ENCODE measurements at places on chromosomes 2 and 18.

GRCh38 chr18:62522178-62522503 lies 684 bp upstream of the ZCCHC2 start:
- DNase-seq = no peak

DNA sequence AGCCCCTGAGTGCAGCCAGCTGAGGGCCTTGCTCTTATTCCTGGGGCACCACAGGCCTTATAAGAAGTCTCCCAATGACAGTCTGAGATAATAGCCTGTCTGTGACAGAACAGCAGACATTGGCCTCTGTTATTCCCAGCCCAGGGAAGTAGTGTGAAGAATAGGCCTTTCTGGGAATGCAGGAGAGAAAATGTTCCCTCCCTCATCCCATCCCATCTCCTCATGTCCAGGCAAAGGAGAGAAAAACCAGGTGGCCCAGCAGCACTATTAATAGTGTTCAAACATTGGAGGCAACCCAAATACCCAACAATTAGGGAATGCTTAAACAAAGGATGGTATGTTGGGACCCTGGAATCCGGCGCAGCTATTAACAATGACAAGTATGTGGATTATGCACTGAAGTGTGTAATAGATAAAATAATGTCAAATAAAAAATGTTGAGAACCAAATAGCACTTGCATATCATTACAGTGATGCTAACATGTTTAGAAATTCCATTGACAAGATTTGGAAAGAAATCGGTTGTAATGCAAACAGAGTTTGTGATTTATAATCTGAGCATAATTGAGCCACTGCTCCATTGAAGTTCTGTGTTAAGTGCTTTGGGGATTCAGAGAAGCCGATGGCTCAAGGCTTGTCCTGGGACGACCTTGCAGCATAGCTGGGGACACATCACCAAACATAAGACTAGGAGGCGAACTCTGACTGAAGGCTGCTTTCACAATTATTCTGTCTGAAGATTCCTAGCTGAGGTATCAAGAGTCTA lies 69.3 kb downstream of the LBH start:
- no peak for DNase-seq

DNA sequence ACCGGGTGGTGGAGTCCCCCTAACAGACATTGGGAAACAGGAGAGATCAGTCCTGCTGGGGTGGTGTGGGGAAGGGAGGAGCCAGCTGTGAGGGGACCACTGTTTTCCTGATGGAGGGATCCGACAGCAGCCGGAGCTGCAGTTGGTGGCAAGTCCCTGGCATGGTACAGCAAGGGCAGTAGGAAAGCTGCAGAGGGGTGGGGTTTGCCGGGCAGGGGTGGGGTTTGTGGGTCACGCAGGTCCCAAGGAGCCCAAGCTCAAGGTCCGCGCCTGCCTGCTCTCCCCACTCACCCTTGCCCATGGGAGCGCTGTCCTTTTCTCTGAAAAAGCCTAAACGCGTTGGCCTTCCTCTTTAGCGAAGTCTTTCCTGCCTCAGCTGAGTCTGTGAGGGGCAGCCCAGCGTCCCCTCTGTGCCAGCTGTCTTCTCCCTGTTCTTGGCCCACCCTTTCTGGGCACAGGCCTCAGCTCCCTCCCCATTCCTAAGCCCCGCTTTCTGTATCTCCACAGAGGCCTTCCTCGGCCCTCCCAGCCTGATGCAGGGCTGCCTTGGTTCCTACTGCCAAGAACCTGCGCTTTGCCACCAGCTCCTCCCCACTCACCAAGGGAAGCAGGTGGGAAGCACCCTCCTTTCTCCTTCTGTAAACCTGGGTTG lies 29.3 kb upstream of the INHBB start:
- no peak for DNase-seq

GRCh38 chr2:134144081-134144596 lies 109.7 kb upstream of the MGAT5 start:
- no peak for DNase-seq

DNA sequence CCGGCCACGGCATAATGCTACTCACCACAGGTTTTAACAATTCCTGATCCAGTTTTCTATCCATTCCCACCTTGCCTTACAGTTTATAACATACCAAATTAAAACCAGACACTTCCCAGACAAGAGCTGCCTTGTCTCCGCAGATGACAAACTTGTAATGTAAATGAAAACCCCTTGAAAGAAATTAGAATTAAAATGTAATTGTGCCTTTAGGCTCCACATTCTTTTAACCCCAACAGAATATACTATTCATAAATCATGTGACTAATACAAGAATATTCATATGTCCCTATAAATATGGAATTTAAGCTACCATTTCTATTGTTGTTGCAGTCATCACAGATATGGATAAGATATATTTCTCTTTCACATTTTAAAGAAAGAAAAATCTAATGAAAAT lies 69.9 kb upstream of the ZBTB14 start:
- DNase-seq = no peak

GRCh38 chr2:31219131-31219969 lies 2.0 kb upstream of the CAPN14 start:
- no peak for DNase-seq

GRCh38 chr2:118350621-118351020 lies 262.4 kb downstream of the INSIG2 start:
- no peak for DNase-seq

Measured in stromal cell of bone marrow (primary cell).